SJSA1 (cell line): ENCODE measurements at places on chromosomes 3 and 15. TPM values are rescaled to one million over a fixed set of nuclear protein-coding genes. Genes with fewer than 3 reads are reported as not detected.

GRCh38 chr3:196868297-196868661 is 559 bp downstream of the SENP5 start:
- H3K4me3 ChIP-seq: peak overlapping the region; percentile 95
- no peak for DNase-seq
- H3K27me3 ChIP-seq: no peaks in the 10 kb centered on the region
- peaks cover 21% of the 10 kb centered on the region for H3K4me1 ChIP-seq
- H3K27ac ChIP-seq: peak overlapping the region; percentile 79

DNA sequence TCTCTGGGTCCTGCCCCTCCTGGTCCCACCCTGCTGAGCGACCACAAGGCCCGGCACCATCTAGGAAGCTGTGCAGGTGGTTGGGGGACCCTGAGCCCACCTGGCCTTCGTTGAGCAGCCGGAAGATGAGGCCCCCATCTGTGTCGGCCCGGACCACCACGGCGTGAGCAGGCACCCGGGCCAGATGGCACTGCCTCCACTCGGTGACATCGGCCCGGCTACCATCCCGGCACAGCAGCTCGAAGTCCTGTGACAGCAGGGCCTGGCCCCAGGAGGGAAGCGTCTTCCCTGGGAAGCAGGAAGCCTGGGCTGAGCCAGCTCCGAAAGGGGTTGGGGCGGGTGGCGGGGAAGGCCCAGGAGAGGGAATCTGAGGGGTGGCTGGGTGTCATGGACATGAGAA is 12.6 kb downstream of the MELTF start:
- H3K4me3 ChIP-seq: no peak overlapping the region
- H3K36me3 ChIP-seq: no peaks in the 10 kb centered on the region
- H3K27ac ChIP-seq: no peak overlapping the region
- DNase-seq: no peak
- no peaks in the 10 kb centered on the region for H3K27me3 ChIP-seq

LSAMP gene
- total RNA-seq: not detected in 2 replicates

AHSG gene
- not detected in 2 replicates for total RNA-seq

GRCh38 chr3:55107187-55107586 is 179.3 kb upstream of the LRTM1 start:
- no peak overlapping the region for H3K4me3 ChIP-seq
- H3K4me1 ChIP-seq: no peaks in the 10 kb centered on the region
- no peaks in the 10 kb centered on the region for H3K36me3 ChIP-seq
- no peak for DNase-seq
- H3K27me3 ChIP-seq: no peaks in the 10 kb centered on the region

- DNase-seq: no peak
- peaks cover 90% of the 10 kb centered on the region for H3K4me1 ChIP-seq
- H3K27ac ChIP-seq: no peak overlapping the region
- H3K4me3 ChIP-seq: no peak overlapping the region
- H3K36me3 ChIP-seq: peaks cover 95% of the 10 kb centered on the region
Observed at GRCh38 chr15:40334541-40334940, 6.2 kb downstream of the CCDC9B start.

DNA sequence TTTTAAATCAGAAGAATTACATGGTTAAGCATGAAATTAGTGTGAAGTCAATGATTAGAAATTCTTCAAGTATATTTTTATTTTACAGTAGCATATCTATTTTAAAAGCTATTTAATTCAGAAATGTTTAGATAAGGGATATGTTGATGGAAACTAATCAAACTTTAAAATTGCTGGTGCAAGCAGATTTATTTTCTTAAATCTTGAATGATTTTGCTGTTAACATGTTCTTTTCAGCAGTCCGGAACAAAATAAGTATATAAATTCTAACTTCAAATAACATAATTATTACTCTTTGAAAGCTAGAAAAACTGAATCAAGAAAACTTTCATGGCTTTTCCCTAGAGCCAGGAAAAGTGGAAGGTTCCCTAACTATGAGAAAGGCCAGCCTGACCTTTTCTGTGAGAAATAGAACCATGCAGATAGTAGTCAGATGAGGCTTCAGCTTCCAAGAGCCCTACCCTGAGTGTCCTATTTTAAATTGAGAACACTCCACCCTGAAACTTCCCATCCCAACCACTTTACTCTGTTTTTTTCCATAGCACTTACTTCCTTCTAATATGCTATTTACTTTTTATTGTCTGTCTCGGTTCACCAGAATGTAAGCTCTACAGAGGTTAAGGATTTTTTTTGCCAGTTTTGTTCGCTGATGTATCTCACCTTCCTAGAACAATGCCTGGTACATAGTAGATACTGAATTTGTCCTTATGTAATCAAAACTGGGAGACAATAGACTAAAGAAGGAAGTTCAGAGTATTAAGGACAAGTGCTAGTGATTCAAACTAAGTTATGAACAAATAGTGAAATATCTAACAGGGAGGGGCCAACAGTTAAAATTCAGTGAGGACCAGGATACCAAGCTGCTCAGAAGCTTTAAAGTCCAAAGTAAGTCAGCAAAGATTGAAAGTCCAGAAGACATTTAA is 66.8 kb downstream of the CD200R1L start:
- H3K4me3 ChIP-seq: no peak overlapping the region
- no peak overlapping the region for H3K27ac ChIP-seq
- no peak for DNase-seq
- H3K36me3 ChIP-seq: no peaks in the 10 kb centered on the region

DNA sequence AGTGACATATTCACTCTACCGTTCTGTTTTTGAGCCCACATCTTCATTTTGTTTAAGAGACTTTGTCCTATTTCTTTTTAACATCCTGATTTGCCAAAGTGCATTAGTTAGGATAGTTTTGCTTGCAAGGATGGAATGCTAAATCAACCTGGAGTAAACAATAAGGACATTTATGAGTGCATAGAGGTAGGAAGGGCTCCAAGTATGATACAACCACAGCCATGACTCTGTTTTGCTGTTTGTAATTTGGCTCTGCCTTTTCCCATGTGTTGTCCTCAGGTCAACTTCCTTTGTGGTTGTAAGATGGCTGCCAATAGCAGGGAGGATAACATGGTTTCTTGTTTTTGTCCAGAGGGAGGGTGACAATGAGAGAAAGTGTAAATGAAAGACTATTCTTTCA is 66.4 kb upstream of the GOLIM4 start:
- H3K4me1 ChIP-seq: no peaks in the 10 kb centered on the region
- no peak overlapping the region for H3K4me3 ChIP-seq
- no peaks in the 10 kb centered on the region for H3K27me3 ChIP-seq
- no peak for DNase-seq

- no peaks in the 10 kb centered on the region for H3K36me3 ChIP-seq
- H3K27ac ChIP-seq: no peak overlapping the region
- no peak for DNase-seq
- H3K27me3 ChIP-seq: no peaks in the 10 kb centered on the region
- no peak overlapping the region for H3K4me3 ChIP-seq
Observed at GRCh38 chr3:60182697-60183096, 1068.6 kb downstream of the FHIT start.

- H3K4me3 ChIP-seq: no peak overlapping the region
- DNase-seq: no peak
- H3K27ac ChIP-seq: no peak overlapping the region
- H3K4me1 ChIP-seq: no peaks in the 10 kb centered on the region
Observed at GRCh38 chr15:76003364-76003763, 8.9 kb downstream of the NRG4 start.

ROPN1 gene
- total RNA-seq: not detected in 2 replicates

DNA sequence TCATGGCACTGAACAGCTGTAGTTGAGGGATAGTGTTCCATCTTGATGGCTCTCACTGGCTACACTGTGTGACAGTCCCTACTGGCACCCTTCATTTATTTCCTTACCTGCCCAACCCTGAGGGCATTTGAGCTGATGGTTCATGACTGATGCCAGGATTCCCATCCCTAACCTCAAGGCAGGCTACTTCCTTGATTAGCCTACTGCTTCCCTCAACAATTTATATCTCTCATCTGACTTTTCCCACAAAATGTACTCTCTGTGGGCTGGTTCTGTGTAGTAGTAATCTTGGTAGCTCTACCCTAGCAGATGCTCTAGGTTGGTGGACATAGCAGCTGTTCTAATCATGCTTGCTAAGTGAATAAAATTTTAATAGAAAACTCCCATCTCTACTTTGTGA is 106.0 kb downstream of the THRB start:
- H3K4me3 ChIP-seq: no peak overlapping the region
- DNase-seq: no peak
- peaks cover 22% of the 10 kb centered on the region for H3K4me1 ChIP-seq

GAP43 gene
- not detected in 2 replicates for total RNA-seq

DNA sequence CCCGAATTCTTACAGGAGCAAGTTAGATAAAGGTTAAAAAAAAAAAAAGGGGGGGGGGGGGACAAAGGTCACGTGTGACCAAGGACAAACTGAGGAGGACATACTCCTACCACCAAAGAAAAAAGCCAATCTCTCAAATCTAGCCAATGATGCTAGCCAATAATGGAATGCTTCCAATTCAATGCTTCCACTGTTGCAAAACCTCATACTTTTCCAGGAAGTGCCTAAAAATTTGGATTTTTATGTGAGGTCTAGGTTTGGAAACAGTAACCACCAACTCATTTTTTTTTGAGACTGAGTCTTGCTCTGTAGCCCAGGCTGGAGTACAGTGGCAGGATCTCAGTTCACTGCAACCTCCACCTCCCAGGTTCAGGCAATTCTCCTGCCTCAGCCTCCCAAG is 11.4 kb downstream of the MSL2 start:
- H3K4me1 ChIP-seq: no peaks in the 10 kb centered on the region
- no peaks in the 10 kb centered on the region for H3K27me3 ChIP-seq
- no peak overlapping the region for H3K4me3 ChIP-seq
- DNase-seq: no peak
- no peak overlapping the region for H3K27ac ChIP-seq
- H3K36me3 ChIP-seq: no peaks in the 10 kb centered on the region; the same call in 1 of the 2 replicates
